T-cell (primary cell): ENCODE measurements at places on chromosomes 11 and 22.

DNA sequence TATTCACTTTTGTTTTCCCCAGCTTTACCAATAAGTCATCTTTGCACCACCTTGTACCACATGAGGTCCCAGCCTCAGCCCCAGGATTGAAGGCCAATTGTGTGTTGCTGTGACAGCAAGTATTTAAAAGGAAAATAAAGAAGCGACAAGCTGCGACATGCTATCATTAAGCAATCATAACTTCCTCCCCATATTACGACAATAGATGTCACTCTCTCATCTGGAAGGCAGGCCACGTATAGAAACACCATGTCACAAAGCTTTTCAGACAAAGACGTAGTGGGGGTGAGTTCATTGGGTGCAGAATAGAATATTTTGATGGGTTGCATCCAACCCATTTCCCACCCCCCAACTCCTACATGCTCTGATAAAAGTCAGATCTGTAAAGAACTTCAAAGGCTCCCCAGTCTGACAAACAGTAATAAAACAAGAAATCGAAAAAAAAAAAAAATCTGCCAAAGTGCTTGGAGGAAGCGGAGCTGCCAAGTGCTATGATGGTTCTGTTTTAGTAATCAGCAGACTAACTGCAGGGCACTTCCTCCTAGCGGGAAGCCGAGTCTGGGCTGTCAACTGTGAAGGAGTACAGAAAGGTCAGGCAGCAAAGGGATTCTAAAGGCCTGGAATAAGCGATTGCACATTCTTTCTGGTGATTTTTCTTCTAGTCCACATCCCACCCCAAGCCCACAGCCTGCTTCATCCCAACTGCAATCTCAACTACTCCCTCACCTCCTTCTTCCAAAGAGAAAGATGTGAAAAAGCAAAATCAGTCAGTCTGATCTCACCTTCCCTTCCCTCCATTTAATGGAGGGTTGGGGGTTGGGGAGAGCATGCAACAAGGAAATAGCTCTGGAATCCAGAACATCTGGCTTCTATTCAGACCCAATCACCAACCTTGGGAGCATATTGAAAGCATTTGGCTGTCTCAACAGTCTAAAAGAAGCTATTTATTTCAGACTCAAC is 131.4 kb upstream of the UBASH3B start:
- DNase-seq, result no peak

GRCh38 chr11:77418155-77418970 is 55.5 kb downstream of the PAK1 start:
- DNase-seq, result no peak

DNA sequence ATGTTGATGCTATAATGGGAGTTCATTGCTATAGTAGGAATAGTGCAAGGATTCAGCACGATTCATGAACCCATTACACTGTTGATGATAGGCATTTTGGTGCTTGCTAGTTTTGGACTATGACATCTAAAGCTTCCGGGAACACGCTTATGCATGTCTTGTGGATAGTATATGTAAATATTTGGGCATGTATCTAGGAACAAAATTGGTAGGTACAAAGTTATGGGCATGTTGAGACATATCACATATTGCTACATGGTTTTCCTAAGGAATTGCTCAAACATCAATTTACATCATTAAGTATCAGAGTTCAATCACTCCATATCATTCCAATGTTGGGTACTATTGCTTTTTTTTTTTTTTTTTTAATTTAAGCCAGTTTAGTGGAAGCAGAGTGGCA is 1103.2 kb downstream of the TBC1D22A start:
- DNase-seq, result no peak

GRCh38 chr11:117681438-117681837 is 115.6 kb downstream of the DSCAML1 start:
- DNase-seq, result no peak

GRCh38 chr22:35330258-35330861 is 30.7 kb downstream of the TOM1 start:
- DNase-seq, result peak; percentile 44

DNA sequence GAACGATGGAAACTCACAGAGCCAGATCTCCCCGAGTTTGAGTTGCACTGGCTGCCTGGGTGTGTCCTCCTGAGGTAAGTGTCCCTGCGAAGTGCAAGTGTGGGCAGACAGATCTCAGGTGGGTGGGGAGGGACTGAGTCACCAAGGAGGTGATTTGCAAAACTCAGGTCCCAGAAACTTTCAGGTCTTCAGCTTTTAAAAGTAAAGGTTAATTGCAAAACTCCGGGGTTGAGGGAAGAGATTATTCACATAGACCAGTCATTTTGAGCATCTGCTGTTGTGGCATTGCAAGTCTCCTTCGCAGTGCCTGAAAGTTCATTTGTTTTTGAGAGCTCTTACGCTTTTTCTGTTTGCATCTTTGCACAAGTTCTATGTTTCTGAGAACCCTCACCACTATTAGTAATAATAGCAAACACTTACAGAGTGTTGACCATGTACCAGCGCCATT is 7.1 kb downstream of the CD44 start:
- DNase-seq, result peak; percentile 53

DNA sequence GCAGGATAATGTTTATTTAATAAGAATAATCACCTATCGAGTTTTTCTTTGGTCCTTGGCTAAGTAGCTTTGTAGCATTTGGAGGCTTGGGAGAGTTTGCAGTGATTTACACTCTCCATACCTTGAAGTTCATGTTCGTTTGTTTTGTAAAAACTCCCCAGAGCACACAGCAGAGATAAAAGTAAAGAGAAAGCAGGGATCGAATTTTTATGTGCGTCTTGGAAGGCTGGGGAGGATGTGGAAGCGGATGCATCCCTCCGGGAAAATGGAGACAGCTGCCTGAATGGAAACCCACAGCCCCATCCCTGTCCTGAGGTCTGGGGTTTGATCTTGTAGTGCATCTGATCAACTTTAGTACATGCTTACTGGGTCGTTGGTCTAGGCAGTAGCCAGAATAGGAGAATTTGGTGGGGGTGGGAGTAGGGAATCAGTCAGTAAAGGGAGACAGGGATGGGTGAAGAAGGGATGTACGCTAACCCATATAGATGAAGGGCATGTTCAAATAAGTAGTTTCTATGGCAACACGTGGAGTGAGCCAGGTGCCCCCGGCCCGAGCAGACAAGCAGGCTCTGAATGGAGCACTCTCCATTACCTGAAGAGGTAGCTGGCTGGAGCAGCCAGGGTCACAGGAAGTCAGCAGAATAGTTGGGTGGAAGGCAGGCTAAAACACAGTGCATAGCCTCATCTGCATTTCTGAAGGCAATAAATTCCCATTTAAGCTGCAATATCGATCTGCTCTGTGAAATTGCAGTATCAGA is 147.8 kb downstream of the COMMD9 start:
- no peak for DNase-seq

DNA sequence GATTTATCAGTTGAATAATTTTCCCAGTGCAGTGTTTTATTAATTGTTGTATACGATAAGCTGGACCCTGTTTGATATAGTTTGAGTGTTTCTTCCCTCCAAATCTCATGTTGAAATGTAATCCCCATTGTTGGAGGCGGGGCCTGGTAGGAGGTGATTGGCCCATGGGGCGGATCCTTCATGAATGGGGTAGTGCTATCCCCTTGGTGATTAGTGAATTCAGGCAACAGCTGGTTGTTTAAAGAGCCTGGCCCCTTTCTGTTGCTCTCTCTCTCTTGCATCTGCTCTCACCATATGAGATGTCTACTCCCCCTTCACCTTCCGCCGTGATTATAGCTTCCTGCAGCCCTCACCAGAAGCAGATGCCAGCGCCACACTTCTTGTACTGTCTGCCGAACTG is 1.5 kb downstream of the OR5A1 start:
- DNase-seq, result no peak

GRCh38 chr22:27583856-27584255 is 217.7 kb downstream of the MN1 start:
- no peak for DNase-seq

- DNase-seq, result no peak
Measured at GRCh38 chr11:31768749-31769640, 42.1 kb downstream of the PAX6 start.

- DNase-seq, result no peak
Measured at GRCh38 chr11:125070699-125071254, 7.7 kb downstream of the SLC37A2 start.

DNA sequence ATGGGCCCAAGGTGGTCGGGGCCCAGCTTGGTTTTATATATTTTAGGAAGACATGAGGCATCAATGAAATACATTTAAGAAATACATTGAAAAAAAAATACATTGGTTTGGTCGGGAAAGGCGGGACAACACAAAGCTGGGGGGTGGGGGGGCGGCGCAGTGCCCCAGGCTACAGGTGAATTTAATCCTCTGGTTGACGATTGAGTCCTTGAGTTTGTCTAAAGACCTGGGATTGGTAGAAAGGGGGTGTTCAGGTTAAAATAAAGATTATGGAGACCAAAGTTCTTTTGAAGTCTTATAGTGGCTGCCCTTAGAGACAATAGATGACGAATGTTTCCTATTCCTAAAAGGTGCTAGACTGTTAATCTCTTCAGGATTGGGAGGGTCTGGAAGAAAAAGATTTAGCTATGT is 3.1 kb downstream of the IFITM1 start:
- DNase-seq, result no peak

- DNase-seq, result no peak
Measured at GRCh38 chr22:20579273-20580120, 72.1 kb downstream of the MED15 start.

DNA sequence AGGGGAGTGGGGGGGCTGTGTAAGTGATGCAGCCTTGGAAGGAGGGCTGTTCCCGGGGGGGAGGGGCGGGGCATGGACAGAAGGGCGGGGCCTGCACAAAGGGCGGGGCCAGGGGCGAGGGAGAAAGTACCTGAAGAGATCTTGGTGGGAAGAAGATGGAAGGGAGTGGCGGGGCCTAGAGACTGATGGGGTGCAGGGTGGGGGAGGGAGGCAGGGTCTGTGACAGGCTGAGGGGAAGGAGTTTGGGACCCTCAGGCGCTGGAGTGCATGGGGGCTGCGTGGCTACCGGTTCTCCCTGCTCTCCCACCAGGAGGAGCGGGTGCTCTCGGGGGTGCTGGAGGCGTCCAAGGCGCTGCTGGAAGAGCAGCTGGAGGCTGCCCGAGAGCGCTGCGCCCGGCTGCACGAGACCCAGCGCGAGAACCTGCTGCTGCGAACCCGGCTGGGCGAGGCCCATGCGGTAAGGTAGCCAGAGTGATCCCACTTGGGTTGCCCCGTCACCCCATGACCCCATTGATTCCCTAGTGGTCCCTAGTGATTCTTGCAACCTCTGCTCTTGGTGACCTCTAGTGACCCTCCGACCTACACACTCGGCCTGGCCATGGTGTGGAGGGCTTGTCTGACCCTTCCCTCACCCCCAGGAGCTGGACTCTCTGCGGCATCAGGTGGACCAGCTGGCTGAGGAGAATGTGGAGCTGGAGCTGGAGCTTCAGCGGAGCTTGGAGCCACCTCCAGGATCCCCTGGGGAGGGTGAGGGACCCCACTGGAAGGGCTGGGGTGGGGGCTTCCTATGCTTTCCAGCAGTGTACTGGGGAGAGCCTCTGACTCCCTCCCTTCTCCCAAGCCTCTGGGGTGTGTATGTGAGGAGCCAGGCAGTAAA is 3.1 kb downstream of the CCDC88B start:
- no peak for DNase-seq

DNA sequence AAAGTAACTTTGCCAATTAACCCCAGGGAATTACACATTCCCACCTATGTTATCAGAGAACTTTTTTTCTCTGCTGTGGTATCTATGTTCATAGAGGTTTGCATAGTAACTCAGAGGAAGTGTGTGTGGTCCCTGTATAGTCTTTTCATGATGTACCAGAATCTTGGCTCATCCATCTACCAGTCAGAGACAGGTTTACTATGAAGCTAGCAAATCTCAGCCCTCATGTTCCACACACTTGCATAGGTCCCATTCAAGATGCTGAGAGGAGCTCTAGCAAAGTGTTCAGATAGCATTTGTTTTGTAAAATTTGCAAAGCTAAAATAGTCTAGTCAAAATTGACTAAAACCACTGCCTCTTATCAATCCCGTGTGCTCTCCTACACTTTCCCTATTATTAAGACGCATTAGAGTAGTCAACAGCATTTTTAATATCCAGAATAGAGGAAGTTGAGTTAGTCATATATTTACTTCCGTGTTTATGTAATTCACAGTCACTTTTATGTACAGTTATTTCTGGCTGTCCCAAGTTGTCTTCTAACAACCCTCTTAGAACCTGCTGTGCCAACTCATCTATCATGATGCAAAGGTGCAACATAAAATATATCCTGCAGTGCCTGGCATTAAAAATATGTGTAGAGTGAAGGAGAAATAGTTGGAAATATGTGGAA is 184.2 kb downstream of the FAM76B start:
- no peak for DNase-seq

GRCh38 chr11:114159802-114160632 is 100.5 kb downstream of the ZBTB16 start:
- DNase-seq, result peak; percentile 99

- DNase-seq, result no peak
Measured at GRCh38 chr22:50376085-50376651, 33.0 kb downstream of the PPP6R2 start.

DNA sequence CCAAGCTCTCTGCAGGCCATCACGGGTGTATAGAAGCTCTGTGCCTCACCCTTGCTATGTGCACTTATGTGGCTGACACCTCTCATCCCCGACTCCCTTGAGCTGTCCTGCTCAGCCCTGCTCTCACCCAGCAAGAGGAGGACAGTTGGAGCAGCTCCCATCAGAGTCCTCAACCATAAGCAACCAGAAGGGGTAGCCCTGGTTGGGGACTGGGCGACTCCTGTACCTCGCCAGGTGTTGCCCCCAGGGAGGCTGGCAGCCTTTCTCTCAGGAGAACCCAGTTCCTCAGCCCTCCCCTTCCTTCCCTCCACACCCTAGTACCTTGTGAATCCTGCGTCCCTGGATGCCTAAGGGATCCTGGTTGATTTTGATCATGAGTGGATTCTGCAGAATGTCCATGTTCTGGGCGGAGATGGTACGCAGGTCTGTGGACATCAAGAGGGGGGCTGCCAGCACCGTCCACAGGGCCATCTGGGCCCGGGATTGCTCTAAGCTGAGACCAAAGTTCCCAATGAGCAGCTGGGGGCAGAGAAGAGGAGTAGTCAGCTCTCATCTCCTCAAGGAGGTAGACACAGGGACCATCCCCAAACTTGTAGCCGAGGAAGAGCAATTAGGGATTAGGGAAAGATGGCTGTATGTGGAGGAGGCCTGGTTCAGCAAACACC is 8.0 kb downstream of the NAGA start:
- no peak for DNase-seq

DNA sequence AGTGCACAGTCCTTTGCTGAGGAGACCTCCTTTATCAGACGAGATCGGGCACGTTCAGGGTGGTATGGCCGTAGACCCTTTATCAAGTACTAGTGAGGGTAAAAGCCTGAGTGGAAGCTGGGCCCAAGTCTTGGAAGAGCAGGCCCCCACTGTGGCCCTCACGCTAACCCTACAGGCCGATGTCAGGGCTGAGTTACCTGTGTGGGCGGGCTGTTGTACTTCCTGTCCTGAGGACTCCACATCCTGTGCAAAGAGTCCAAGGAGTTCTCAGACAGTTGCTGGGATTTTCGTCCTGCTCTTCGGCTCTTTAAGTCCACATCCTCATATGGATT is 34.9 kb downstream of the RPL27A start:
- DNase-seq, result no peak
